ENCODE measurements at places on chromosomes 5 and 9.

DNA sequence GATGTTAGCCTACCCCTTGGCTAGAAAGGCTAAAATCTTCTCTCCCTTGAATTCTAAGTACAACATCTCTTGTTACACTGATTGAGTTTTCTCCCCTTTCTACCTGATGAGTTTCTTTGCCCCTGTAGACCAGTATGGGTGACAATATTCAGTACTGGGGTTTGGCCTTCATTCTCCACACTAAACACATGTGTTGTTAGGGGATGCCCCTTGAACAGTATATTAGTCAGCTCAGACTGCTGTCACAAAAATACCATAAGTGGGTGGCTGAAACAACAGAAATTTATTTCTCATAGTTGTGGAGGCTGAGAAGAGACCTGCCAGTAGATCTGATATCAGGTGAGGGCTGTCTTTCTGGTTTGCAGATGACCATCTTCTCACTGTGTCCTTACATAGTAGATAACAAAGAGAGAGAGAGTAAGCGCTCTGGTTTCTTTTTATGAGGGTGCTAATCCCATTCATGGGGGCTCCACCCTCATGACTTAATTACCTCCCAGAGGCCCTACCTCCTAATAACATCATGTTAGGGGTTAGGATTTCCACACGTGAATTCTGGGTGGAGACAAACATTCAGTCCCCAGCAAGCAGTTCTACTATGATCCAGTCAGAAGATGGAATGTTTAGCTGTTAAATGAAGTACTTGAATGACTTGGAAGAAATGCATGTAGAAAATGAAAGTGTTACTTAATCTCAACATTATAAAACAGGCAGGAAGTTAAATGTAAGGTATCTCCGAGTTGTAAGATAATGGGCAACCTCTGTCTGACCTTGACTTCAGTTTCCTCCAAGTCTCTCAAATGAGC, 17.5 kb downstream of the VLDLR start:
- no peak for DNase-seq

DNA sequence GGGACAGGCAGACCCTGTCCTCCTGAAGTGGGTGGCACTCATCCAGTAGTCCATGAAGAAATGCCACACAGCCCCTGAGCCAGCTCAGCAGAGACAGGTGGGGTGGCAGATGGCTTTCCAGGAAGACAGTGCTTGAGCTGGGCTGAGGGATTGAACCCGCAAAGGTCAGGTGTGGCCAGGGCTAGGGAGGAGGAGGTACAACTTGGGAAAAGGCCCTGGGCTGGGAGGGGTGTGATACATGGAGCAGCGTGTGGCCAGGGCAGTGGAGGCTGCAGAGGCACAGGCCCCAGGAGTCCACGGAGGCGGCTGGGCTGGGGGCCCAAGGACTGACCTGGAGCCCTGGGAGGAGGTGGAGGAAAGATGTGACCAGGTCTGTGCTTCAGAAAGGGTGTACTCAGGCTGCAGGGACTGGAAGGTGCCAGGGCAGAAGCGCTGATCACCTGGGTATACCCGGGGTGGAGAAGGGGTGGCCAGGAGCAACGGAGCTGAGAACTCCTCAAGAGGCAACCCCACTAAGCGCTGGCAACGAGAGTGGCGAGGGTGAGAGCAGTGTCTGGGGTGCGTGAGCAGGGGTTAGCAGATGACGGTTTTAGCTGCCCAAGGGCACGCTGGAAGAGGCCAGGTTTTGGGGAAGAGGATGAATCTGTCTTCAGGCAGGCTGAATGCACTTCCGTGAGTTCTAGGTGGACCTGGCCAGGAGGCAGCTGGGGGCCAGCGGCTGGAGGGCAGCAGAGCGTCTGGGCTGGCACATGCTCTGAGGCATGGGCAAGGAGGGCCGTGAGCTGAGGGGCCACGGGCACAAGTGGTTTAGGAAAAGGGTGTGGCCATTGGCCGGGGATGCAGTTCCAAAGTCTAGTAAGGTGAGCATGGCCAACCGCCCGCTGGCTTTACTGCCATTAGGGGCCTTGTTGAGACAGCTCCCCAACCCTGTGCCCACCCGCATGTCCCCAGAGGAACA, 3.9 kb upstream of the RABL6 start:
- no peak for DNase-seq

- peak; percentile 85 for DNase-seq
Observed at GRCh38 chr9:112233769-112234168, 58.7 kb upstream of the SUSD1 start.

- DNase-seq, result no peak
Observed at GRCh38 chr9:105144076-105144475, 100.4 kb upstream of the SLC44A1 start.

DNA sequence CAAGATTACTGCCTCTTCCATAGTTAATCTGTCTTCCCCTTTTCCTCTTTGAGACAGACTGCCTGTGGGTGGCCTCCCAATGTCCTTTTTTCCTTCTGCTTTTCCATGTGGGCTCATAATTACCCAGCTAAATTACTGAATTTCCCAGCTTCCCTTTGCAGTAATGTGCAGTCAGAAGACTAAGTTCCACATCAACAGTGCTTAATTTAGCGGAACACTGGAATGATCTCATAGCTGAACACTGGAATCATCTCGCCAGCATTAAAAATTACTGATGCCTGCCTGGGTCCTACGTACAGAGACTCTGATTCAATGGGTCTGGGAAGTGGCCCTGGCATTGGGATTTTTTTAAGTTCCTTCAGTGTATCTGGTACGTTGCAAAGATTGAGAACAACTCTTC, 84.3 kb downstream of the DNAH5 start:
- DNase-seq, result no peak

DNA sequence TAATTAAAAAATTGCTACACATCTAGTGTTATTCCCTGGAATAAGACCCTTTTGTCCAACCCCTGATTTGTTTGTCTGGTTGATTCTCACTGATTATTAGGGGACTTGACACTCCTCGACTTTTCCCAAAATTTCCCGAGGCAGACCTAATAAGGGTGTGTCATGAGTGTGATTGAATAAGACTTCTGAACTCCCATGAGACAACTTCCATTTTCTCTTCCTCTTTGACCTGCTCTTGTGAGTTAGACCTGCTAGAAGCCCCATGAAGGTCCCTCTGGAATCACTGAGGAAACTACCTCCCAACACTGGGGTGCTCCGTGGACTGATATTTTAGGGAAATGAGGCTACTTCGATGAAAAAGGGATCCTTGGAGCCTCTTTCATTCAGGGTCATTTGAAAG, 83.4 kb downstream of the MUSK start:
- DNase-seq, result no peak

- peak; percentile 70 for DNase-seq
Observed at GRCh38 chr9:111928359-111928720, 31.7 kb downstream of the UGCG start.

DNA sequence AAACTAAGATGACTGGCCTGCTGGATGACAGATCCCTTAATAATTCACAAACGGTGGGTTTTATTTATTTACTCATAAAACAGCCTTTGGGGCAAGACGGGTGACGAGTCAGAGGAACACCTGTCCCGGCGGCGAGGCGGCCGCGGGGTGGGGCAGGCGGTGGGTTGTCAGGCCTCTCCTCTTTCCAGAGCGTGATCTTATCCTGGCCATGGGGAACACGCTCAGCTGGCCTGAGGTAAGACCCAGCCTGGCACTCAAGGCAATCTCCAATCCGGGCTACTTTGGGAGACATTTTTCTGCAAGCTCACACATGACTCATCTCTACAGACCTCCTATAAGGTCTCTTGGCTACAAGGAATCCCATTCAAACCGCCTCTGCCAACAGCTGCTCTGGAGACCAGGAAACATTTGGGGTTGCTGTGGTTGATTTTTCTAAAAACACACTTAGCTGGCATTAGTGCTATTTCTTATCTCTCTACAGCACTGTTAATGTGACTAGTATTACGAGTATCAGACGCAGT, 6.3 kb downstream of the RAPGEF1 start:
- peak; percentile 96 for DNase-seq

- no peak for DNase-seq
Observed at GRCh38 chr5:73542020-73542419, 23.4 kb downstream of the ANKRA2 start.

DNA sequence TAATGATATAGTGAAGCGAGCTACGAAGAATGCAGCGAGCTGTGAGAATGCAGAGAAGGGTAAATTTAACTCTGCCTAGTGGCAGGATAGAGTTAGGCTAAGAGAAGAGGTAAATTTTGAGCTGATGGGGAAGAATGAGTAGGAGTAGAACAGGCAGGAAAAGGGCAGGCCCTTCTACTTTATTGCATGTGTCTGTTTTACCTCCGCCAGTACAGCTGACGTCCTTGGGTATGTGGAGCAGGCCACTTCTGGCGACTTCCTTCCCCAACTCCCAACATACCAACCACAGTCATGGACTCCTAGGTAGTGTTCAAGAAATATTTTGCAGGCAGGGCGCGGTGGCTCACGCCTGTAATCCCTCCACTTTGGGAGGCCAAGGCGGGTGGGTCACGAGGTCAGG, 37.9 kb upstream of the PIK3R1 start:
- no peak for DNase-seq

DNA sequence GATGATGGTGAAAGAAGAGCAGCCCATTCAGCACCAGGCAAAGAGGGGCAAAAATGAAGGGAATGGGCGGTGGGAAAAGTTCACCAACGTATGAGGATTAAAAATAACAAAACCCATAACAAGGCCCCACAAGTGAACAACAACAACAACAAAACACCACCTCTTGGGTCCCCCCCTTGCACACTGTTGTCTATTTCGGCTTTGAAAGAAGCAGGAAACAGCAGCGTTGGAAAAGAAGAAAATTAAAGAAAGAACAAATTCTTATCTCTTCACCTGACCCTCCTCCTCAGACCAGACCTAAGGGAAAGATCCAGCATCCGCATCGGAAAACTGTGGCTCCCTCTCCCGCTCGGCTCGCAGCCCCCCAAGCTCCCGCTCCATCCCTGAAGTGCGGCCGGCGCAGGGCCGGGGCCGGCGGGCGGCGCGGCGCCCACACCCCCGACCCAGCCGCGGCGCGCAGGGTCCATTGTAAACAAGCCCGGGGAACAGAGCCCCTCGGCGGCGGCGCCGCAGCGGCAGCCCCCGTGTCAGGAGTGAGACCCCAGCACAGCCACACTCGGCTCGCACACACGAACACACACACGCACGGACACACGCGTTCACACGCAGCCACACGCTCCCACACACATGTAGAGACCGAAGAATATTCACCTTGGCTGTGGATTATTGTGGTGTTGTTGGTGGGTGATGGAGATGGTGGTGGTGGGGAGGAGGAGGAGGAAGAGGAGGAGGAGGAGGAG, 535 bp downstream of the RFX3 start:
- DNase-seq, result peak; percentile 59

GRCh38 chr5:170896779-170897178, 35.0 kb downstream of the RANBP17 start:
- peak; percentile 65 for DNase-seq

DNA sequence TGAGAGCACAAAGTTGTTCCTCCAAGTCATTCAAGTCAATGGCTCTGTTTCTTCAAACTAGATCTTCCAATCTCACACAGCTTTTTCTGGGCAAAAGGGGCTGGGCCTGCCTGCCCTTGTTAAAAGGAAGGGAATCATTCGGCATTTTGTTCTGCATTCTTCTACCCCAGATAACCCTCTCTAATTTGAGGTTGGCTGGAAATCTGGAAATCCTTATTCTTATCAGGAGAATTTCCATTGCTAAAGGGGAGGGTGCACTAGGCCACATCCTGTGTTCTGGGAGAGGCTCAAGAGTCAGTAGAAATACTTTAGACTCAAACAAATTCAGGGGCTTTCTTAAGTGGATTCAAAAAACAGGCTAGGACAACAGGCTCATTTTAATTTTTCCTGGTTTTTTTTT, 384.7 kb upstream of the ZNF462 start:
- DNase-seq, result no peak

DNA sequence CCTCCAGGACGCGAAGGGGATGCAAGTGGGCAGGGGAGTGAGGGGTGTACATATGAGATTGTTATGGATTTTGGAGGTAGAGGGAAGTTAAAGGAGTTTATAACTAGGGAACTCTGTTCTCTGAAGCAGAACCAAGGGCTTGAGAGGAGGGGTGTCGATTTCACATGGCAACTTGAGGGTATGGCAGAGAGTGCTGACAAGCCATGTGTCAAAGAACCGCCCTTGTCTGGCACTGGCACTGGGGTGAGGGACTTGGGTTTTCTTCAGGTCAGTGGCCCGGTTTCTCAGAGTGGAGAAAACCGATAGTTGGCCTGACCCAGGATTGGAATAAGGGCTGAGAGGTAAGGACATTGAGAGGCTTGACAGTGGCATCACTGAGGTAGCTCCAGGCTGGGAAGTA, 47.7 kb upstream of the TESK1 start:
- no peak for DNase-seq

GRCh38 chr9:77440057-77440456, 208.1 kb downstream of the GNA14 start:
- peak; percentile 64 for DNase-seq

DNA sequence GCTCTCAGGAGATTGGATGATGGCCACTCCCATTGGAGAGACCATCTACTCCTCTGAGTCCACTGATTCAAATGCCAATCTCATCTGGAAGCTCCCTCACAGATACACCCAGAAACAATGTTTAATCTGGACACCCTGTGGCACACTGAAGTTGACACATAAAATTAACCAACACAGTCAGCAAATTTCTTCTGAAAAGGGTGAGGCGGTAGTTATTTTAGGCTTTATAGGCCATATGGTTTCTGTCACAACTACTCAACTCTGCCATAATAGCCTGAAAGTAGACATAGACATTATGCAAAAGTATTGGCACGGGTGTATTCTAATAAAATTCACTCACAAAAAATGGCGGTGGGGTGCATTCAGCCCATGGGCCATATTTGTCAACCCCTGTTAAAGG, 244.5 kb upstream of the VLDLR start:
- DNase-seq, result no peak

- DNase-seq, result no peak
Observed at GRCh38 chr5:6759983-6760382, 46.8 kb downstream of the TENT4A start.

- peak; percentile 89 for DNase-seq
Observed at GRCh38 chr5:167578977-167579692, 712.3 kb upstream of the WWC1 start.

- peak; percentile 20 for DNase-seq
Observed at GRCh38 chr9:88378317-88378716, 9.9 kb upstream of the SPIN1 start.

DNA sequence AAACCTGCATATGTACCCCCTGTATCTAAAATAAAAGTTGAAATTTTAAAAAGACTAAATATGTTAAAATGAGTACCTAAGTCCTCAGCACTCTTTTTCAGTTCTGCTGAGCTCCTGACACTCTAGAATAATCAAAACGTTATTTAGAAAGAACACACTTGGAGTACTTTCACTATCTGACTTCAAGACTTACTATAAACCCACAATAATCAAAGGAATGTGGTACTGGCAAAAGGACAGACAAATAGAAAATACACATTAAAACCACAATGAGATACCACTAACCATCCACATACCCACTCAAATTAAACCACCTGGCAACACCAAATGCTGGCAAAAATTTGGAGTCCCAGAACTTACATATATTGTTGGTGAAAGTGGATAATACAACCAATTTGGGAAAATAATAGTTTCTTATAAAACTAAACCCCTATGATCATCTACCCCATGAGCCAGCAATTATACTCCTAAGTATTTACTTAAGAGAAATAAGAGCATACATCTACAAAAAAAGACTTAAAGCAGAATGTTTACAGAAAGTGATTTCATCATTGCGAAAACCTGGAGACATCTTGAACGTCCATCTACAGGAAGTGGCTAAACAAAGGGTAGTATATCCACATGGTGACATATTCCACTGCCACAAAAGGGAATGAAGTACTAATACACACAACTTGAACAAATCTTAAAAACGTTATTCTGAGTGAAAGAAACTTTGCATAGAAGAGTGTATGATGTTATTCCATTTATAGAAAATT, 12.8 kb upstream of the PRSS3 start:
- peak; percentile 39 for DNase-seq

- no peak for DNase-seq
Observed at GRCh38 chr9:128118472-128118857, 9.1 kb downstream of the PTGES2 start.

GRCh38 chr9:128629136-128629535, 27.5 kb downstream of the DYNC2I2 start:
- DNase-seq, result no peak
